ENCODE measurements at places on chromosomes 5 and 9. TPM values are rescaled to one million over a fixed set of nuclear protein-coding genes. Genes with fewer than 3 reads are reported as not detected.
A peak's percentile ranks its signal among the peaks of the same experiment; 100 is the strongest.

DNA sequence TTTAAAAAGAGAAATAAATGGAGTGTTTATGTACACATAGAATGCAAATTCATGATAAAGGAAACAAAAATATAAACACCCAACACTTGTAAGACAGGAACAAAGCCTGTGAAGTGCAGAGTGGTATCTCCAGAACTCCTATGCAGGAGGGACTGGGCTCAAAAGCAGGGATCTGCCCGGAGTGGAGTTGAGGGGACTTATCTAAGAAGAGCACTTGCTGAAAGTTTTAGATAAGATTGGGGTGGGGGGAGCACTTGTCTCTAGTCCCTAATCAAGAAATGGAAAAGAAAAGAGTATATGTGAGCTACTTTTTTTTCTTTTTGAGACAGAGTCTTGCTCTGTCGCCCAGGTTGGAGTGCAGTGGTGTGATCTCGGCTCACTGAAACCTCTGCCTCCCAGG lies 840.4 kb downstream of the MAT2B start:
- DNase-seq = no peak

DNA sequence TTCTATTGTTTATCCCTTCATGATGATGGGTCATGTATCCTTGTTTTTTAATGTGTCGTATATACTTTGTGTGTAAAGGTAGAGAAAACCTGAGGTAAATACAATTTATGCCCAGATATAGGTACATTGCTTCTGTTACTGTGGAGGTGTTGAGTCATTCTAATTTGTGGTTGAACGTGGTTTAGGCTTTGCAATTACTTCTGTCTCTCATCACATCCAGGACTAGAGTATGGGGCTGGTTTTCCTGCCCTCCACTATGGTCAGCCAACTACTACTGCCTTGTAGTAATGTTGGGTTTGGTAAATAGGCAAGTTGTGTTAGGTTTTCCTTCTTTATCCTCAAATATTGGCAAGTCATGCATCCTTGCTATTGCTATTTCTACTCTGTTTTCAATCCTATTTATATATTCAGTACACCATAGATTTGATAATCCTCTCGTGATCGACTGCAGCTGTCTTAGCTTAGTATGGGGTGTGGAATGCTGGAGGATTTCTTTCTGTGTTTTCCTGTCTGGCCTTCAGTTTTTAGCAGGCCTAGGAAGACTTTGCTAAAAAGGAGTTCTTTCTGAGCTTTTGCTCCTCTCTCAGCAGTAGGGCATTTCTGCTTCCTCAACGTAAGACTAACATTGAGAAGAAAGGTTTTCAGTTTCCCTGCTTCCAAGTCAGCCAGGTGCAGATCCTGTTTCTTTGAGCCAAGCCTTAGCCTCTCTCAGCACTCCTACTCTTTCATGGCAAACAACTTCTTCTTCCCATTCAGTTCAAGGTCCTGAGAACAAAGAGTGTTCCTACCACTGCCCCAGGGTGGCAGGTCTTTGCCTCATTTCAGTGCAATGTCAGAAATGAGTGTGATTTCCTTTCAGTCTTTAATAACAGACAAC lies 844.4 kb upstream of the CDH18 start:
- no peak for DNase-seq

DNA sequence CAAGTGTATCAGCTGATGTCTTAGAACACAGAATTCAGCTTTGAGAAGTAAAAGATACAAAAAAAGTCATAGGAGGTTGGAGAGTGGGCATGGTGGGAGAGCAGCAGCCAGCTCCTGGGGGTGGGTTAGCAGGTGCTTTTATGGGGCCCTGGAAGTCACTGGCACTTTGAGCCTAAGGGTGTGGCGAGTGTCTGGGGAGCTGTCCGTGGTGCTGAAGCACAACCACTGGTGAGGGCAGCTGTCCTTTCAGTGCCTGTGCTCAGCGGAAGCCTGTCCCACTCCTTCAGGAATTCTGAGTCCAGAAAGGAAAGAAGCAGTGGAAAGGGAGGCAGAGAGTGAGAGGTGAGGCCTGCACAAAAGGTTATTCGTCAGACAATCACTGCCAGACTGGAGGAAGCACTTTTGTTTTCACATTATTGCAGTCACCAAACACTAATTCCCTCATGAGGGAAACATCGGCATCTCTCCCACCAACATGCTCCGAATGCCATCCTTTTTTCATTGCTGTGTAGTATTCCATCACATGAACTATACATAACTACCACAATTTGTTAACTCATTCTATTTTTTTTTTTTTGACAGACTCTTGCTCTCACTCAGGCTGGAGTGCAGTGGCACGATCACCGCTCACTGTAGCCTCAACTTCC lies 59.4 kb upstream of the RAPGEF1 start:
- peak; percentile 14 for DNase-seq

GRCh38 chr9:112864403-112864802 lies 26.3 kb downstream of the SLC46A2 start:
- DNase-seq = no peak

DNA sequence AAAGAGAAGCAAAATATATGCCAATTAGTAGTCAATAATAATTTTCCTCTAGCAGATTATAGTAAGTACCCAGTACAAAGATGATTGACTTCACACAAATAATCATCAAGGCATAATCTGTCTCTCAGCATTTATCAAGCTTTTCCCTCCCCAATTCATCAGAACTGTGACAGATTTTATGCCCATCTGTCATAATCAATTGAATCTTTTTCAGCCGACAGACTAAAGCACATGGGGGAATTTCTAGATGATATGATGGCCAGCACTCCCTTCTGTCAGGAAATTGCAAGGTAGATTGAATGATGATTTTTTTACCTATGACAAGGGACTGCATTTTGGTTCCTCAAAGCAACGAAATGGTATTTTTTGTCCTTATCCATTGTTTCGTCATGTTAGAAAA lies 227.1 kb upstream of the CYLC2 start:
- DNase-seq = no peak

DNA sequence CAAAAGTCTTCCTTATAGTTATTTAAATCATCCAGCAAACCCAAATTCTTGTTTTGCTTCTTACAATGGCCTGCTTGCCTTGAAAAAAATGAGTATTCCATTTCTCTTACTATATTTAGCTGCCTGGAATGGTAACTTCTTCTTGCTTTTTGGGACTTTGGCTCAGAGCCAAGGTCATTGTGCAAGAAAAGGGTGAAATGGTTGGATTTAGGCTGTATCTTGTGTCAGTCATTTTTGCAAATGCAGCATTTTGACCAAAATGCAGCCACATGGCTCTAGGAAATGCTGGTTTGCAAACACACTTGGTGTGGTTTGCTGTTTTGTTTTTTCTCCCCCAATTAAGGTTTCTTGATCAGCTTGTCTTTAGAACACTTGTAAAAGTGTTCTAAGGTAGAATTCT lies 133.3 kb upstream of the ELL2 start:
- no peak for DNase-seq

GRCh38 chr5:1659100-1659981 lies 135.6 kb upstream of the LPCAT1 start:
- no peak for DNase-seq

DNA sequence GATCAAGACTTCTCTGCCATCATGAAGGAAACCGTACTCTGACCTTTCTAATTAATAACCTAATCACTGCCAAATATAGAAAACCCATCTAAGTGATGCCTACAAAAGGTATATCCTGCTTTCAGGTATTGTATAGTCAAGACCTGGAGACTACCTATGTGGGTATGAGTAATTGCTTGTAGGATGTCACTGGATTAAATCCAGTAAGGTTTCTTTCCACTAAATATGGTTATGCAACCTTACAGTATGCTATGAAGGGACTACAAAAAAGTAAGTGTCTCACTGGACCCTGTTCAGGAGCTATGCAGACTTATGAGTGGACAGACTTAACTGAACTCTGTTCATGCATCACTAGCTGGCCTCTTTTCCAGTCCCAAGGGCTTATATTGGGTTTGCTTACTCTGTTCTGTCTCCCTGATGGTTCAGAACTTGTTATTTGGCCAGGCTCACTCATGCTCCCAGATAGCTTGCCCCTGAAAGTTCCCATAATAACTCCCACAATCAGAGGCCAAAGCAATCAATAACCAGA lies 51.1 kb downstream of the PDE6A start:
- no peak for DNase-seq

GRCh38 chr9:93091453-93092081 lies 4.5 kb upstream of the CARD19 start:
- DNase-seq = no peak

- no peak for DNase-seq
Observed at GRCh38 chr5:69136293-69136692, 30.7 kb upstream of the CCNB1 start.

GRCh38 chr5:162888268-162888667 lies 549.1 kb upstream of the CCNG1 start:
- DNase-seq = no peak

- DNase-seq = no peak
Observed at GRCh38 chr9:13979941-13980318, 334.0 kb downstream of the NFIB start.

DNA sequence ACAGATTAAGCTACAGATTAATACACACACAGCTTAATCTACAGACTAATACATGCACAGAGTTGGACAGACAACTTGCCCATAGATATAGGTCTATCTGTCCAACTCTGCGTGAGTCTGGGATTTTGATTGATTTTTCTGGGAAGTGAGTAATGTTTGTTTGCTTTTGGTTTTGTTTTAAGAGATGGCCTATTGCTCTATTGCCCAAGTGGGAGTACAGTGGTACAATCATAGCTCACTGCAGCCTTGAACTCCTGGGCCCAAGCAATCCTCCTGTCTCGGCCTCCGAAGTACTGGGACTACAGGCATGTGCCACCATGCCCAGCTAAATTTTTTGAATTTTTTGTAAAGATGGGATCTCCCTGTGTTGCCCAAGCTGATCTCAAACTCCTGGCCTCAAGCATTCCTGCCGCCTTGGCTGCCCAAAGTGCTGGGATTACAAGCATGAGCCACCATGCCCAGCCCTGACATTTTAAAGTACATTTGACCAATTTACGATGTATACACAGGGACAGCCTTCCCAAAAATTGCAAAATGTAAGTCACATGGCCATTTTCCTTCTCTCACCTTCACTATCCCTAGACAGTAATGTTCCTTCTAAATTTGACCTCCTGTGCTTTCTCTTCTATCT lies 50.8 kb downstream of the PAPPA start:
- DNase-seq = no peak

- no peak for DNase-seq
Observed at GRCh38 chr5:139021346-139021745, 146.2 kb upstream of the LRRTM2 start.

DNA sequence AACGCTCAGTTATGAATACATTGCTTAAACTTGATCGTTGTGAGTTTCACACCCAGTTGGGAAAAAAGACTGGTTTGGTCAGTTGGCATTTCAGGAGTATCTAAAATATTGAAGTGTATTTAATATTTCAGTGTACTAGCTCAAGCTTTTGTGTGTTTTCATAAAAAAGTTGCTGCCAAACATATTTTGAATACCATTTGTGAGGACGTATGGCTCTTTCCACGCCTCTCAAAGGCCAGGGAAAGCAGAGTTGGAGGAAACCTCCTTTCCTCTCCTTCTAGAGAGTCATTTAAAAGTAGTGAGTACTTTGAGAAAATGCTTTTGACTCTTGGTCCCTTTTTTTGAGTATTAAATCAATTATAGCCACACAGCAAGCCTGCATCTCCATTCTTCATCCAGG lies 43.2 kb upstream of the ANKRD33B start:
- DNase-seq = no peak

GRCh38 chr9:26292943-26293342 lies 599.7 kb downstream of the CAAP1 start:
- DNase-seq = no peak

- no peak for DNase-seq
Observed at GRCh38 chr9:130921300-130921988, 17.6 kb downstream of the FIBCD1 start.

DNA sequence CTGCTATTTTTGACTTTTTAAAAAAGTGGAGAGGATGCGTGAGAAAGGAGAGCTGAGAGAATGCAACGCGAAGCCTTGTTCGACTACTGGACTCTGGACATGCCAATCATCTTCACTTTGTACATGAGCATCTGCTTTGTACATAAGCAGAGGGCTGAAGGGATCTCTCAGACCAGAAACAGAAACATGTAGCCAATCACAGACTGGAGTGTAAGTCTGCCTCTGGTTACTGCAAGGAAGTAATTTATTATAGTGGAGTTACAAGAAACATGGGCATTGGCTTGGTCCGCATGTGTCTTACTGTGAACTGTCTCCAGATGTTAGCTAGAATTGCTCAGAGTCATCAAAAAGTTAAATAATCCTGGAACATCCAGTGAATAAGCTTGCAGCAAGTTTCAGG lies 190.0 kb upstream of the GRAMD2B start:
- no peak for DNase-seq

GRCh38 chr5:116696366-116696765 lies 121.7 kb upstream of the SEMA6A start:
- DNase-seq = no peak

DNA sequence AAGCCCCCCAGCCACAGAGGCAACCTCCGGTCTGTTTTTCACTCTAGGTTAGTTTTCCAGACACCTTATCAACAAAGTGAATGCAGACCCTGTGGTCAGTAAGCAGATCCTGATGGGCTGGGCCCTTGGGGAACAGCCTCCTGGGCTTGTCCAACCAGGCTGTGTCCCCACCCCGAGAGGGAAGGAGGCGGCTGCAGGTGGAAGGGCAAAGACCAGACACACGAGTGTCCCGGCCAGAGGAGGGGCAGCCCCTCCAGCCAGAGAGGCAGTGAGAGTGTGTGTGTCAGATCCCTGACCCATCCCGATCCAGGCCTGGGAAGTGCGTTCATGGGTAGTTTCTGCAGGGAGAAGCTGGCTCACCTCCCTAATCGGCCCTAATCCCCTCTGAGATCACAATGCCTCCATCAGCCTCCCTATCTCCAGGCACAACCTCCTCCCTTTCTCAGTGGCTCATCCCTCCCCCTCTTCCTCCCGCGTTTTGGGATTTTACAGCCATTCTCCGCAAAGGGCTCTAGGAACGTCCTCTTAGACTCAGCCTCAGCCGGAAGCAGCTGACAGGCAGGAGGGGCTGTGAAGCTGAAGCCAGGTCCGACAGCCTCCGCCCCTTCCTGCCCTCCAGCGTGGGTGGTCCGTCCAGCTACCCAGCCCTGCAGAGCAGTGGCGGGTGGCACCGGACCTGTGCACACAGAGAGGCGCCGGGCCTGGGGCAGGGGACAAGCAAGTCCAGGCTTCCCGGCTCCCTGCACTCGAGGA lies 9.7 kb downstream of the SLC12A7 start:
- DNase-seq = no peak

GRCh38 chr5:7884491-7885267 lies 15.7 kb downstream of the MTRR start:
- no peak for DNase-seq

GRCh38 chr9:134968823-134969090 lies 51.0 kb upstream of the FCN1 start:
- DNase-seq = no peak

- no peak for DNase-seq
Observed at GRCh38 chr5:173675287-173675996, 59.0 kb upstream of the BOD1 start.

GRCh38 chr5:107876906-107877305 lies 206.2 kb upstream of the EFNA5 start:
- no peak for DNase-seq

GRCh38 chr5:141915881-141916336 lies 7.8 kb upstream of the DELE1 start:
- no peak for DNase-seq

The CDC25C gene
- polyA plus RNA-seq = 2.4 TPM

The PALM2AKAP2 gene
- polyA plus RNA-seq = 30.6 TPM

The RBM18 gene
- polyA plus RNA-seq = 29.9 TPM

The C5 gene
- 6.8 TPM for polyA plus RNA-seq

The PCDHGA4 gene
- polyA plus RNA-seq = 1.0 TPM

The HTR4 gene
- not detected for polyA plus RNA-seq

The PCDHGA6 gene
- 2.6 TPM for polyA plus RNA-seq

The FAM151B gene
- polyA plus RNA-seq = 3.8 TPM

The CYSRT1 gene
- polyA plus RNA-seq = 2.4 TPM

The C8G gene
- polyA plus RNA-seq = 0.32 TPM

The CDHR2 gene
- polyA plus RNA-seq = not detected

The CCNI2 gene
- 1.3 TPM for polyA plus RNA-seq

All from forelimb muscle (tissue), 1 donor.